HuH-7.5 (cell line): ENCODE measurements at places on chromosomes 3 and 15.
A peak's percentile ranks its signal among the peaks of the same experiment; 100 is the strongest.

DNA sequence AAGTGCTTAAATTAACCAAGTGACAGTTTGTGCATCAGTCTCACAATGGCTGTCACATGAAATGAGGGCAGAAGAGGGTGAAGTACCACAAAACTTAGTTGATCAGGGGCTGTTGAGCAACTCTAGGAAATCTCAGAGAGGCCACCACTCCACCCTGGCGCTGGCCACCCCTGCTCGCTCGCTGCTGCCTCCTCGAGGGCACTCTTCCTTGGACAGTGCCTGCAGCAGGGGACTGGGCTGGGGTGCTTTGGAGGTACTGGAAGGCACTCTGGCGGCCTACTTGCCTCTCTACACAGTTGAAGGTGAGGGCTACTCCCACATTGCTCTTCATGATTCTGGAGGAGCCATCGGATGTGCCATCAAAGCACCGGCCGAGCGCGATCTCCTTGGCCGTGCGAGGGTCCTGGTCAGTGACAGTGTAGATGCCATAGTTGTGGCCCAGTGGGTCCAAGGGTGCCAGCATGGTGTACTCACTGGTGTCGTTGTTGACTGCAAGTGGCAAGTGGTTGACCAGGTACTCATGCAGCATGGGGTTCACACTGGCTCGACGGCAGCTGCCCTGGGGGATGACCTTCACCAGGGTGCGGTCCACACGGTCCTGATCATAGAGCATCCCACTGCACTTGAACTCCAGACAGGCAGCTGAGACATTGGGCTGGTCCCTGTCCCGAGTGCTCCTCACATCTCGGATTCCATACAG lies 11.6 kb upstream of the CLPX start:
- no peak for DNase-seq

DNA sequence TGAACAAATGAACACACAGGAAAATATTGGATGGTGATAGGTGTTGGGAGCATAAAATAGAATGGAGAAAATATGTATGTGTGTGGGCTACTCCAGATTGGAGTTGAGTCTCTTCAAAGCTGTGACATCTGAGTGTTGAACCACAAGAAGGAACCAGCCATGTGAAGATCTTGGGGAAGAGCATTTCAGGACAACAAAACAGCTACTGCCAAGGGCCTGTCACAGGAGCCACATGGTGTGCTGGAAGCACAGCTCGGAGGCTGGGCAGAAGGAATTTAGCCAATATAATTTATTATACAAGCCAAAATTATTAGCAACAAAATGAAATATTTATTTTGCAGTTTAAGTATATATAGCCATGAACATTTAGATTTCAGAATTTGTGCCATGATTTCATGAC lies 108.3 kb upstream of the FGF7 start:
- no peak for DNase-seq

GRCh38 chr15:59190291-59190690 lies 16.4 kb upstream of the LDHAL6B start:
- no peak for DNase-seq

- DNase-seq: no peak
Observed at GRCh38 chr15:90871139-90871715, 2.8 kb downstream of the FURIN start.

DNA sequence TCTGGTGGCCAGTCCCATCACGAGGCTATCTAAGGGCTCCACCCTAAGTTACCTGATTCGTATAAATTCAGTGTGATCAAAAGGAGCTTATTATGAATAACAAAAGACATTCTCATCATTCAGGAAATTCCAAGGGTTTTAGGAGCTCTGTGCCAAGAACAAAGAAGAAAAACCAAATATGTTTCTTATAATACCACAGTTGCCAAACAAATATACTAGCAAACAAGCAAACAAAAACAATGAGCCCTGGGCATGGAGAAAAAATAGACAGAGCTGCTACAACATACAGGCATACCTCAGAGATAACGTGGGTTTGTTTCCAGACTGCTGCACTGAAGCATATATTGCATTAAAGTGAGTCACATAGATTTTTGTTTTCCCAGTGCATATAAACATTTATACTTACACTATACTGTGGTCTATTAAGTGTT lies 20.2 kb upstream of the CFAP161 start:
- DNase-seq: no peak

DNA sequence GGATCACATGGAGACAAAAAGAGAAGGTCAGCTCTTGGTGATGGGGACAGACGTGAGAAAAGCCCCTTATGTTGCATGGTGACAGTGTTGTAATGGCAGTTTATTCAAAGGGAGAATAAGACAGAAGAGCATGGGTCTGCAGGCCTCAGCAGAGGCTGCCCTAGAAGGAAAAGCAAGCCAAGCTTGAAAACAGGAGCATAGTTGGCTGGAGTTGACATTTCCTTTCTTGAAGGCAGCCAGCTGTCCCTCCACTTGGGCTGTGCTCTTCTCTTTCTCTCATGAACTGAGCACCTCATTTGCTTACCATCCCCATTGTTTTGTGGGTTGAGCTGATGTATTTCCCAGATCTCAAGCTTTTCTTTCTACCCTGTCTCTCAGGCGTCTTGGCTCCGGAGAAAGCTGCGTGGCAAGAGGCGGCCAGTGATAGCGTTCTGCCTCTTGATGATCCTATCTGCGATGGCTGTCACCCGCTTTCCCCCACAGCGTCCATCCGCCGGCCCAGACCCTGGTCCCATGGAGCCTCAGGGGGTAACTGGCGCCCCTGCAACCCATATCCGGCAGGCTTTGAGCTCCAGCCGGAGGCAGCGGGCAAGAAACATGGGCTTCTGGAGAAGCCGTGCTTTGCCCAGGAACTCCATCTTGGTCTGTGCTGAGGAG lies 52.9 kb downstream of the GASK1A start:
- DNase-seq: no peak

- no peak for DNase-seq
Observed at GRCh38 chr3:39153977-39154279, 537 bp upstream of the CSRNP1 start.

GRCh38 chr3:114216186-114216970 lies 21.0 kb downstream of the ZNF80 start:
- DNase-seq: no peak

GRCh38 chr3:174533286-174533685 lies 325.8 kb upstream of the NAALADL2 start:
- DNase-seq: no peak

DNA sequence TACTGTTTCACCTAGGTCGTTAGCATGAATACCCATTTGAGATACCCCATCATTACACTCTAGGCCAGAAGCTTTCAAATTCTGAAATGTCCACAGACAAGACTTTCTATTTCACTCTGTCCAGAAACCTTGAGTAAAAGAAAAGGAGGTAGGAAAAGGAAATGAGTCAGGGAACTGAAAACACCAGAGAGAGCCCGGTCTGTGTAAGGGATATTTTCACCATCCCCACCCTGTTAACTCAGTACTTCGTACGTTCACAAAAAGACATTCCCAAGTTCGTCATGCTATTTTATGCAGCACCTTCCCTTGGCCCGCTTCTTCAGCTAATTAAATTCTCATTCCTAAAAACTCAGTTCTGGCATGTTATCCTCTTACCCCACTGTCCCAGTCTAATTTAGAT lies 89.4 kb upstream of the SOX2 start:
- DNase-seq: no peak

GRCh38 chr15:62798536-62798935 lies 244.0 kb upstream of the TPM1 start:
- DNase-seq: no peak

- no peak for DNase-seq
Observed at GRCh38 chr3:186509423-186509822, 34.8 kb downstream of the CRYGS start.

DNA sequence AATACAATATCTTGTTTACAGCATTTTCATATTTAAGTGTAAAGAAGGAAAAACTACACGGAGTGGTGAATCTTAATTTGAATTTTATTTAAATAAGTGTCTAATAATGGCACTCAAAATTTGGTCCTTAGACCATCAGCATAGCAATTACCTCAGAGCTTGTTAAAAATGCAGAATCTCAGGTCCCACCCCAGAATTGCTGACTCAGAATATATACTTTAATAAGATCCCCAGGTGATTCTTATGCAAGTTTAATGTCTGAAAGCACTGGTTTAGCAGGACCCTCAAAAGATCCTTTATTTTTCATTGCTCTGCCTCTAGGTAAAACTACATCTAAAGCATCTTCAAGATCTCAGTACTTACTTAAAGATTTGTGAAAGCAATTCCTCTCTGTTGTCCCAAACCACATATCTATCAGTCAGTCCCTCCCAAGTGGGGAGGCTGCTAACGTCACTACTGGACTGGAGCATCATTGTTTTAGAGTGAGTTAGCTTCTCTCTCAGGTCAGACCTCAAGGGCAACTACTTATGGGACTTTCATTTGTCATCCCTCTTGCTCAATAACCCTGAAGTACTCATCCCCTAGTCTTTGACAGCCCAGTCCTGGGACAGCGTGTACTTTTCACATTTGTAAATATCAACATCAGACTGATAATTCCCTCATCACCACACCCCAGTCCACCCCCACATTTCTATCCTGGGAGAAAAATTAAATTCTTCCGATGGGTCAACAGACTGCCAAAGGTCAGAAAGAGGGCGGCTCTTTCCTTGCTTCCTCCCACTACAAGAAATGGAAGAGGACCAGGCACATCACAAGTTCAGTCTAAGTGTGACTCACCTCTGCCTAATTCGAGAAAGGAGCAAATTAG lies 76.7 kb downstream of the CBLB start:
- no peak for DNase-seq

DNA sequence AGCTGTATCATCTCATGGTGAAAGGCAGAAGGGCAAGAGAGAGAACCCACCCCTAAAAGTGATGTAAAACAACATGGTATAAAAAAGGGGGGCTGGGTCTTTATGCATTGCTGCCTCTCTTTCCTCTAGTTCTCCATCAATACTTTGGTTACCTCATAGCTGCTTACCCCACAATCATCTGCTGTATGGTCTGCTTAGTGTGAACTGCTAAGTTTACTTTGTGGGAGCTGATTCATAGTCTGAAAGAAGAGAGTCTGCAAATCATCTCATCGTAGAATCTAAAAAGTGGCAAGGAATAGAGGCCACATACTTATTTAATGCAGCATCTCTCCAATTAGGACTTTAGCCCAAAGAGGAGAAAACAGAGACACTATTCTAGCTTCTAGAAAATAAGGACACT lies 546.8 kb downstream of the GBE1 start:
- no peak for DNase-seq

DNA sequence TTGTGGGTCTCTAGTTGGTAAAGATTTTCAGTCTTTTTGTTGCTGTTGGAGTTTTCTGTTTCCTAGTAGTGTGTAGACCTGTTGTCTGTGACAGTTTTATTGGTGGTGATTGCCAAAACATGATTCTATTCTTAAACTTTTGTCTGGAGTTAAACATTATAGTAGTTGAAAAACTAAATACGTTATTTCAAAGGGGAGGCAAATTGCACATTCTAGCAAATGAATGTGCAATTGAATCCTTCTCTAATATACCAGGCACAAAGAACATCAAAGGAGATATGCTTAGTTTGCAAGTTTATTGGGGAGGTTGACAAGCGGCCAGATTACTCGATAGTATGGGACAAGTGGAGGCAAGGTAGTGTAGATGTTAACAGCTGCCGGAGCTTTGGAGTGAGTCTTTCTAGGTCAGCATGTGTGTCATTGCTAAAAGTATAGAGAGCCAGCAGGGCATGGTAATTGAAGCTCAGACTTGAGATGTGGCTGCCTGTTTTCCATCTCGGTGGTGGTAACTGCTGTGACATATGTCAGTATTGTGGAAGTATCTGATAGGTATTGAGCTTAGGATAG lies 20.6 kb downstream of the CHD2 start:
- no peak for DNase-seq

GRCh38 chr3:171113716-171114115 lies 87.2 kb upstream of the SLC2A2 start:
- no peak for DNase-seq

- DNase-seq: peak; percentile 12
Observed at GRCh38 chr3:72973031-72973723, 23.4 kb upstream of the PPP4R2 start.

DNA sequence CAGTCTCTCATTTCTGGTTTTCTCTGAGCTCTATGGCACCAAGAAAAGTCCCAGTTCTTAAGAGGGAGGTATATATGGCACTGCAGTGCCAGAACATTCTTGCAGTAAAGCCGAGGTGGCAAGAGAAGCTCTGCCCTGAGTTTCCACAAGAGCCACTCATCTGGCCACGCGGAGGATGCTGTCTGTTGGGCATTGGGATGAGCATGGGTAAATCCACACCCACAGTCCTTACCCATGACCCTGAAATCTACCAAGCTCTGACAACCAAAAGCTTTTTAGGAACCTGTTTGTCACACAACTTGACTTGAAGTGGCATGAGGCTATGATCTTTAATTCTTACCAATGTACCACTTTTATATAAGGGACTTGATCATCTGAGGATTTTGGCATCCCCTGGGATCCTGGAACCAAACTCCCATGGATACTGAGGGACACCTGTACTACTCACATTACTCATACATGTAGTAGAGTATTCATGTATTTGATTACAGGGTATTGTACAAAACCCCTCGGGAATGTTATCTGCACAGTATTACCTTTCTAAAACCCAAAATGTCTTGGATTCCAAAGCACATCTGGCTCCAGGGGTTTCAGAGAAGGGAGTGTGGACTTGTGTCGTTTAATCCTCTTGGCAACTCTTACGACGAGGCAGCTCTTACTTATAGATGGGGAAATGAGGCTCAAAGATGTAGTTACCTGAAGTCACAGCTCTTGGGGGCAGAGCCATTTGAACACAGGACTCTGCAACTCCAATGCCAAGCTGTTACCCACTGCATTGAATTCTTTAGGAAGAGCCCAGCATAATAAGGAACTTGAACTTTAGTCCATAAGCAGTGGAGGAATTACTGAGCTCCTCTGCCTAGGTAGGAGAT lies 8.8 kb downstream of the RPL32 start:
- DNase-seq: no peak

- no peak for DNase-seq
Observed at GRCh38 chr15:97998307-97999071, 38.0 kb downstream of the ARRDC4 start.

- peak; percentile 39 for DNase-seq
Observed at GRCh38 chr15:89244574-89244903, 760 bp downstream of the FANCI start.

- no peak for DNase-seq
Observed at GRCh38 chr3:82474711-82475110, 713.3 kb upstream of the GBE1 start.

DNA sequence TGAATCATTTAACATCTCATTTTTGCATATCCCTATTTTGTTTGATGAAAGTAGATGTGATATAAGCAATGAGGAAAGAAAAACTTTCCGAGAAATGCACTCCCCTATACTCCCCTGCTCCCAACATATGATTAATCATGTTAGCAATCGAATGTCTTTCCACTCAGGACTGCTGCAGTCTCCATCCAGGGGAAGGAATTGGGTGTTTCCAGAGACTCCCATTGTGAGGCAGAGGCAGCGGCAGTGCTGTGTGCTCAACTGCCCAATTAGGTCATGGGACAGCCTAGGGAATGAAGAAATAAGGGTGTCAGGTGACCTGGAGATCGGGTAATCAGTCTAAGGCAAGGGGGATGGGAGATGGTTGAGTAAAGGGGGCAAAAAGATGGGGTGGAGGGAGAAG lies 268.6 kb upstream of the MEIS2 start:
- DNase-seq: no peak

GRCh38 chr3:97658668-97659285 lies 105.8 kb upstream of the ARL6 start:
- DNase-seq: no peak

- no peak for DNase-seq
Observed at GRCh38 chr3:114122027-114122709, 56.7 kb downstream of the DRD3 start.

GRCh38 chr15:91620229-91620628 lies 233.3 kb upstream of the SLCO3A1 start:
- DNase-seq: no peak

GRCh38 chr3:11944052-11944673 lies 60.0 kb upstream of the SYN2 start:
- peak; percentile 53 for DNase-seq
